Stimulated activated memory B cell treated with anti-CD40 and anti-IgM and Interleukin-4, amounts not matched to agents 10 μg/mL and 1 μg/mL and 100 μg/mL, for 72 hours (primary cell): ENCODE measurements at places on chromosomes 3 and 15.

GRCh38 chr3:187821616-187822317 is 76.5 kb upstream of the BCL6 start:
- no peak for ATAC-seq

- ATAC-seq, result no peak
Observed at GRCh38 chr3:131193641-131194238, 167.1 kb downstream of the NEK11 start.

- ATAC-seq, result no peak
Observed at GRCh38 chr15:71713191-71713809, 97.1 kb upstream of the NR2E3 start.

- ATAC-seq, result no peak
Observed at GRCh38 chr15:85963262-85963760, 116.4 kb upstream of the AGBL1 start.

GRCh38 chr3:39056151-39056550 is 4.3 kb downstream of the WDR48 start:
- no peak for ATAC-seq

- no peak for ATAC-seq
Observed at GRCh38 chr15:91909574-91909973, 56.1 kb downstream of the SLCO3A1 start.

- no peak for ATAC-seq
Observed at GRCh38 chr15:65217526-65218482, 6.5 kb upstream of the CILP start.

- ATAC-seq, result no peak
Observed at GRCh38 chr15:88348579-88349230, 92.2 kb upstream of the NTRK3 start.

- no peak for ATAC-seq
Observed at GRCh38 chr15:63029676-63030075, 12.9 kb upstream of the TPM1 start.

DNA sequence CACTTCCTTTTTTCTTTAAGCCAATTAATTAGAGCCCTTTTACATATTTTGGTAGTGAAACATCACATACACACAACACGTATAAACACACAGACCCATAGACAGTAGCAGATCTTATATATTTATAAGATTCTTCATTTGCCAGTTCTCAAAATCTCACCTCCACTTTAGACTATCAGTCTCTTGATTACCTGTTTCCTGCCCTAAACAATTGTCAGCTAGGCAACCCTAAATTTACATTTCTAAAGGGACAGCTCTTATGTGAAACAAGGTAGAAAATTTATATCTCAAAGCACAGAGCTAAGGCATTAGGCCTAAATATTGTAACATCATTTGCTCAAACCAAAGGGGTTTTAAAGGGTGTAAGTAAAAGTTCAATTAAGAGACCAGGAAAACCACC is 28.9 kb downstream of the SETMAR start:
- ATAC-seq, result no peak

- ATAC-seq, result no peak
Observed at GRCh38 chr15:84647726-84648125, 6.4 kb downstream of the WDR73 start.

DNA sequence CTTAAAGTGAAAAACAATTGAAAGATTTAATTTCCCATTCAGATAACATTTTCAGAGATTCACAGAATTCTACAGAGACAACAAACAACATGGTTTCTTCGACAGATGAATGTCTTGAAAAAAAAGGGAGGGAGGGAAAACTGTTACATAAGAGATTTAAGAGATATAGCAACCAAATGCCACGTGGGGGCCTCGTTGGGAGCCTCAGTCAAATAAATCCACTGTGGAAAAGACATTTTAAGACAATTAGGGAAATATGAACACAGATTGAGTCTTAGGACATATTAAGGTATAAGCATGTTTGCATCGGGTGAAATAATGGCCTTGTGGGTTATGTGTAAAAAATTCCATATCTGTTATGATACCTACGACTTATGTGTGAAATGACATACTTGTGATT is 5.0 kb upstream of the PRRT3 start:
- ATAC-seq, result no peak

GRCh38 chr3:129567939-129568338 is 25.0 kb downstream of the H1-8 start:
- no peak for ATAC-seq

DNA sequence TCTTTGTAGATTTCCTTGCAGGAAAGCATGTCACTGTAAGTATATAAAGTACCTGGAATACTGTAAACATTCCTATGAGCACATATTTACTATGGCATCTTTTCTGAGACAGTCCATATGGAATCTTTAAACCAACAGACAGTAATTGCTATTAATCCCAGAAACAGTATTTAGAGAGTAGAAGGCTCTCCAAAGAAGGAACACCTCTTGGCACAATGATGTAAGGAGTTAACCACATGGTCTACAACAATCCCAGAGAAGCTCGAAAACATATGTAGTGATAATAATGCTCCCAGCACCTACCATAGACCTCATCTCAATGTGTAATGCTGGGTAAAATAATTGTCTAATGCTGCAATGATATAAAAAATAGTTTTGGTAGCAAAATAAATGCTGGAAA is 95.8 kb upstream of the IL12A start:
- no peak for ATAC-seq

GRCh38 chr3:140910860-140911259 is 30.8 kb upstream of the SLC25A36 start:
- ATAC-seq, result no peak

GRCh38 chr3:86634361-86634760 is 356.6 kb downstream of the VGLL3 start:
- ATAC-seq, result no peak

DNA sequence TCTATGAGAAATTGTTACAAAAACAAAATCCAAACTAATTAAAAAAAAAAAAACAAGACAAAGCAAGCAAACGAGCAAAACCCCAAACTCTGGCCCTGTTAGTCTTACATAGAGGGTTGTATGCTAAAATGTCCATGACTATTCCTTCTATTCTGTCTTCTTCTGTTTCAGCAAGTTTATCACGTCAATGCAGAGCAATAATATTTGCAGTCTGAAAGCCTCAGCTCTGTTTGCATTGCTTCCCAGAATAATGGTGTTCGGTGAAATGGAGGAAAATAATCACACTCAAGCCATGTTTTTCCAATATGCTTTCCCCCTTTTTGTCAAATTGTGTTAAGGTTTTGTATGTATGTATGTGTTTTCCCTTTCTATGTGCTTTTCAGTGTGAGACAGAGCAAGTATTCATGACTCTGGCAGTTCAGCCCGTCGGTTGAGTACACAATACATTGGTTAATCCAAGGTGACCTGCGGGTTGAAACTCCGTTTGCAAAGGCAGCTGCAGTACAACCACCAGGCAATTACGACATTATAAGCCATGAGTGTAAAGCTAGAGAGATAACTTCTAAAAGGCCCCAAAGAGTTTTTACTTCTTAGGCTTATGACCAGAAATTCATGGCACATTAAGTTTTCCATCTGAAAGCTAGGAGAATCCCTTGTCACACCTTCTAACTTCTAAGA is 34.9 kb upstream of the MAGI1 start:
- no peak for ATAC-seq

GRCh38 chr3:102480139-102480538 is 45.3 kb downstream of the ZPLD1 start:
- ATAC-seq, result no peak

DNA sequence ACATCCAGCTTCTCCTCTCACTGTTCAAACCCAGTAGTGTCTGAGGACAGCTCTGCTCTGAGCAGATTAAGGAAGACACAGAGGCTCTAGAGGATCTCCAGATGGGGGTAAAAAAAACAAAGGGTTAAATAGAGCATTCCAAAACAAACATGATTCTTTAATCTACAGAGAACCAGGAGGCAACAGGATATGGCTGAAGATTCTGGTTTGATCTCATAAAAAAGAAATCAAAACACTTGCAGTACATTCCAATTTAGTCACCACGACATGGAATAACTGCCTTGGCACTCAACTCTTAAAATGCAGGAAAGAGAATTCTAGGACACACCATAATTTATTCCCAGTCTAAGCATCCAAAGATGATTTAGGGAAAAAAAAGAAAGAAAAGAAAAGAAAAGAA is 32.0 kb downstream of the TM4SF4 start:
- ATAC-seq, result no peak

GRCh38 chr15:65323071-65323511 is 18.6 kb downstream of the RNU5B-1 start:
- no peak for ATAC-seq

DNA sequence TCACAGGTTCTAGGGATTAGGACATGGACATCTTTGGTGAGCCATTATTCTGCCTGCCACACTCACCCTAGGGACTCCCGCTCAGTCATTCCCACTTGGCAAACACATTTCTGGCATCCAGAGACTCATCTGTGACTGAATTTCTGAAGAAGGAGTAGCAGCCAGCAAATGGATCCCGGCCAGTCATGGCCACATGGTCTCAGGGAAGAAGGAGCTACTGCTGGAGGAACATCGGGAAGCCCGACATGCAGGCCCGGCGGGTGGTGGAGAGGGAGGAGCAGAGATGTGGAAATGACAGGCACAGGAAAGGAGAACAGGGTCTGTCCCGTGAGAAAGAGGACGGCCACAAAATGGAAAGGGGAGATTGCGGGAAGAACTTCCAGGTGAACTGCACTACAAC is 65.4 kb downstream of the SEMA5B start:
- no peak for ATAC-seq

- ATAC-seq, result no peak
Observed at GRCh38 chr3:66603151-66603611, 102.4 kb upstream of the LRIG1 start.

DNA sequence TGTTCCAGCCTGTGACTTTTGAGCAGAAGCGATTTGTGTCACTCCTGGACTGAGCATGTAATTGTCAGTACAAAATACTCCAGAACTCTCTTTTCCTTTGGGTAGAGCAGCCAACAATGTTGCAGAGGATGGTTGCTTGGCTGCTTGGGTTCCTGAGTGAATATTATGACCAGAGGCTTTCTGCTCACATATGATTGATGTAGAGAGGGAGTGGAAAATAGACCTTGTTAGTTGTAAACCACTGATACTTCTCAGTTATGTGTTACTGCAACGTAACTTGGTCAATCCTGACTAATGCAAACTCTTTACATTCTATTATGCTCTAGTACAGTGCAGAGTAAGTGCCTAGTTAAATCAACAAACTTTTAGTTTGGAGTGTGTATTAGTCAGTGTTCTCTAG is 322.6 kb upstream of the KCNH8 start:
- no peak for ATAC-seq

GRCh38 chr3:182740710-182741109 is 52.6 kb upstream of the ATP11B start:
- no peak for ATAC-seq

- ATAC-seq, result no peak
Observed at GRCh38 chr15:64197425-64197824, 34.6 kb upstream of the PPIB start.

DNA sequence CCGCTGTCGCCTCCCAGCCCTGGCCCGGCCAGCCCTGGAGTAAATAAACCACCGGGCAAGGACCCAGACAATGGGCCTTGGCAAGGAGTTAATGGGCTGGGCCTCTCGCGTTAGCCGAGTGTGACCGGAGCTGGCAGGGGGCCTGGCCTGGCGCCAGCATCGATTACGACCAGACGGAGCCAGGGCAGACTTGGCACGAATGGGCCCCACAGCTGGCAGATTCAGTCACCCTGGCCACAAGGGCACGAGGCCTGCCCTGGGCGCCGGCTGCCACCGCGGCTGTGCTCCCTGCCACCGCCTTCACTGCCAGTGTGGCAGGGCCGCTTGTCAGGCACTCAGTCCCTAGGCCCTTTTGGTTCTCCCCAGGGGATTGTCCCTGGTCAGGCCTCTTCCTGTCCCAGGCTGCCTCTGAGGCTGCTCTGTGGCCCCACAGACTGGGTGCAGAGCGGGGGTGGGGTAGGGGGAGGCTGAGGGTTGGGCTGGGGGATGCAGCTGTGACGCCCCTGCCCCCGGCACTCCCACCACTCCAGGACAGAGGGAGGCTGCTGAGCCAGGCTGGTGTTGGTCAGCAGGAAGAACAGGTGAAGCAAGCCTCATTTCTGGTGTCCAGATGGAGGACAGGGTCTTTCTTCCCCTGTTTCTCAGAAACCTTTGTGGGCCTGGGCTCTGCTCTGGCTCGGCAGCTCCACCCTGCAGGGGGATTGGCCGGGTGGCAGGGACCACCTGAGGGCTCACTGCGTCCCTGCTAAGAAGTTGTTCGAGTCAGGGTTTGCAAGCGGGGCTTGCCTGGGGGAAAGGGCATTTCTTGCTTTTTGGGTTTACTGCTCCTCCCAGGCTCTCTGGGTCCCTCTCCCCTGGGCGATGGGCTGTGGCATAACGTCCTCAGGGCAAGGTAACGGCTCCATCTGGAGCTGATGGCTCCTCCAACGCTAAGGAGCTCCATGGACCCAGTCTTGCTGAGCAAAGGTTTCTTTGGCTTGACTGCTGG is 30.5 kb upstream of the SRP14 start:
- peak; percentile 93 for ATAC-seq

DNA sequence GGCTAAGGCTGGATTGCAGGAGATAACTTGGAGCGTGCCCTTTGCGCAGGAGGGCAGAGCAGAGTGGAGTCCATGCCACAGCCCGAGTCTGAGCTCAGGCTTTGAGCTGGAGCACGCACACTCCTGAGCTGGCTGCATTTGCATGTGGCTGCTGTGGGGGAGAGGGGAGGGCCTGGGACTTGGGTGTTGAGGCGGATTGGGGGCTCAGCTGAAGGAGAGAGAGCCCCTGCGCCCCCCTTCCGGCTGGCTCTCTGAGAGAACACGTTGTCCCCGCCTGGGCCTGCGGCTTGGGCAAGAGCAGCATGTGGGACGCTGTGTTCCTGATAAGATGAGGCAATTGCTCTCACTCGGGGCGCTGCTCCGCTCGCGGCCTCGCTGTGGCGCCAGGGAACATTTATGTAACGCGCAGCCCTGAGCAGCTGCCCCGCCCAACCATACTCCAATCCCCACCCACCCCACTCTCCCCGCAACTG is 39.1 kb downstream of the KLF13 start:
- peak; percentile 67 for ATAC-seq

DNA sequence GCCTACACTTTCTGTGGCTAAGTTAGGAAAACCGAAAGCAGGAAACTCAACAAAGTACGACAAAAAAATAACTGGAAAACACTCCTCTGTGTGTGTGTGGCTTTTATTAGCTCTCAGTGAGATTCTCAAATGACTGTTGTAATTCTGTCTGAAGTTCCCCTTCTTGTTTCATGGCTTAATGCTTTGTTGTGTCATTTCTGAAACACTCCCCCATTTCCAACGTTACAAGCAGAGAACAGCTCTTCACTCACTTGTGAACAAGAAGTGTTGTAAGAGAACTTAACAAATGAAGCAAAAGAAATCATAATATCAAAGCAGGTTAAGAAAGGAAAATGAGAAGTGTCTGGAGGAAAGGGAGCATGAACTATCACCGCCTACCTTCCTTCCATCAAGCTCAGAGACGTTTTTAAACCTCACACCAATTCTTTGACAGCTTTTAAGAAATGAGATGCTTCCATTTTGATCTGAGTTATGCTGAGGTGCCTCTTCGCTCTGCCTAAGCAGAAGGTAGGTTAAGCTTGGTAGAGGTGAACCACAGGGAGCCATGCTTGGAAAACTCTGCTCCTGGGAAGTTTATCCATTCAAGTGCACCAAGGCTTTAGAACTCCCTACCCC is 12.4 kb upstream of the SEC62 start:
- peak; percentile 89 for ATAC-seq

GRCh38 chr15:85006201-85006600 is 24.5 kb downstream of the PDE8A start:
- no peak for ATAC-seq

GRCh38 chr3:130831719-130832400 is 62.0 kb upstream of the ATP2C1 start:
- ATAC-seq, result no peak
